ENCODE measurements at places on chromosomes 7 and 10.
A peak's percentile ranks its signal among the peaks of the same experiment; 100 is the strongest.

DNA sequence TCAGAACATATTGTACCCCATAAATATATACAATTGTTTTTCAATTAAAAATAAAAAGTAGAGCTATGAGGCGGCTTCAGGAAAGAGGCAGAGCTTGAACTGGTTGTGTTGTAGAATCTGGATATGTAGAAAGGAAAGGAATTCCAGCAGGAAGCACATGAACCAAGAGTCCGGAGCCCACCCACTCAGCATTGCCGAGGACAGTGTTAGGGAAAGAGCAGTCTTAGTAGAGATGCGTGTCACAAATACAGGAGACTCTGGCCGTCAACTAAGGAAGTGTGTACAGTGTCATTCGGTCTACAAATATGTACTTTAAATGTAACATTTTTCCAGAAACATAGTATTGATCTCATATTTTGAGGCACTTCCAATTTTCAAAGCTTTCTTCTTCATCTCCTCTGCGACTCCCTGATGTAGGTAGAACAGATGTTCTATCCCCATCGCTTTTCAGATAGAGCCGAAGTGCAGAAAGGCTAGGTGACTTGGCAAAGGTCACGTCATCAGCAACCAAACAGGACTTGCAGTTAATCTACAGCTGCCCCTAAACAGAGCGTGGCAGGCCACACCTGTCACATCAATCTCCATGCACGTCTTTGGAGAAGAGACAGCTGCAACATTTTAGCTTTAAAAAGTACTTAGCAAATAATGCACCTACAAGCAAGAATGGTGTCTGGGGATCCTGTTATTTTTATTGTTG is 25.3 kb upstream of the GJD4 start:
- no peak for DNase-seq

DNA sequence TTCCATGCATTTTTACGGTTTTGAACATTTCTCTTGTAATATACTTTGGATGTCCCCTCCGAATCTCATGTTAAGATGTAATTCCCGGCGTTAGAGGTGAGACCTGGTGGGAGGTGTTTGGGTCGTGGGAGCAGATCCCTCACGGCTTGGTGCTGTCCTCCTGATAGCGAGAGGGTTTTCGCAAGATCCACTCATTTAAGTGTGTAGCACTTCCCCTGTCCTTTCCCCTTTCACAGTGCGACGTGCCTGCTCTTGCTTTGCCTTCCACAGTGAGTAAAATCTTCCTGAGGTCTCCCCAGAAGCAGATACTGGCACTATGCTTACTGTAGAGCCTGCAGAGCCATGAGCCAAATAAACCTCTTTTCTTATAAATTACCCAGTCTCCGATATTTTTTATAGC is 6.6 kb downstream of the GPR141 start:
- DNase-seq, result no peak

GRCh38 chr7:149293946-149294633 is 32.1 kb downstream of the ZNF783 start:
- no peak for DNase-seq

- no peak for DNase-seq
Measured at GRCh38 chr10:12535656-12536055, 186.3 kb downstream of the CAMK1D start.

GRCh38 chr7:150778738-150779301 is 21.3 kb downstream of the TMEM176B start:
- peak; percentile 77 for DNase-seq

DNA sequence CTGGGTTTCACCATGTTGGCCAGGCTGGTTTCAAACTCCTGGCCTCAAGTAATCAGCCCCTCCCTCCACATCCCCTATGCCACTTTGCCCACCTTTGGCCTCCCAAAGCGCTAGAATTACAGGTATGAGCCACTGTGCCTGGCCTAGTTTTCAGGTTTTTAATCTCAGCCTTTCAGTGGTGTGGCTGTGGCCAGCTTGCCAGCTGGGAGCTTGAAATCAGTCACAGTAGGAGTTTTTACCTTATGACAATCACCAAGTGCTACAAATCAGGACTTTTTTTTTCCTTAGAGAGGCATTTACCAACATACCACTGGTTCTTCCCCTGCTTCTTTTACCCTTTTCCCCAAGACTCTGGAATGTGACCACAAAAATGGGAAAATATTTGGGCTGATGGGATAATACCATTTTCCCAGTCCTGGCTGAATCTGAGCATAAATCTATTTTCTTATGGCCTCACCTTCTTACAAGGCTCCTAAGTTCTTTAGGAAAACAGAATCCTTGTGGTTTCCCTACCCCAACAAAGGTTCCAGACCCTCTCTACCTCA is 6.2 kb downstream of the STEAP4 start:
- no peak for DNase-seq

GRCh38 chr10:48838834-48839233 is 100.8 kb downstream of the LRRC18 start:
- no peak for DNase-seq

DNA sequence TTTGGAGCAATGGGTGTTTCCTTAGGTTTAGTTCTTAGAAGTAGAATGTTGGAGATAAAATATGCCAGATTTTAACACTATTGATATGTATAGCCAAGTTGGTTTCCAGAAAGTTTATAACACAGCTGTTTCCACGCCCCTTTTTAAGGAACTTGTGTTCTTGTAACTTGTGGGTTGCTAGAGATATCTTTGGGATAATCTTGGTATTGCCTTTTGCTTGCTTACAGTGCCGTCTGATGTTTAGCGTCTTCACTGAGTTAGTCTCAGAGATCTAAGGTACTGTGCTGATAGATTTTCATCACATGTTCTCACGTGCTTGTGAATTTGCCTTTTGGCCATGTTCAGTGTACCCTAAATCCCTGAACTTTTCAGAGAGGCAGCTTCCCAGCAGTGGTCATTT is 12.4 kb downstream of the TMEM248 start:
- no peak for DNase-seq

GRCh38 chr10:5843686-5844344 is 30.6 kb upstream of the GDI2 start:
- no peak for DNase-seq

GRCh38 chr7:94154858-94155257 is 150.7 kb upstream of the BET1 start:
- DNase-seq, result no peak

DNA sequence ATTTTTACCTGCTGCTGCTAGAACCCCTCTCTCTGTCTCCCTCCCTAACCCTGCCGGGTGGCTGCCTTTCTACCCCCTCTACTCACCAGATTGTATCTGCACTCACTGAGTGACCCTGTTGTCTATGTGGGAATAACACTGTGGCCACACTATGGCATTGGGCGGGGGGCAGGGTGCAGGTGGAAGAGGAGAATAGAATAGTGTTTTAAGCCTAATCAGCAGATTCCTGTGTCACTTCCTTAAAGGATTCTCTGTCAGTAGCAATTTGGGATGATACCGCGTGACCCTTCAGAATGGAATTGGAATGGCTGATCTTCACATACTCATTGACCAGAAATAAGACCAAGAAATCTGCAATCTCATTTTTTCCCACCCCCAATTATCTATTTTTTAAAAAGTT is 67.1 kb upstream of the ANKRD1 start:
- no peak for DNase-seq

GRCh38 chr10:411603-412002 is 276.3 kb downstream of the ZMYND11 start:
- DNase-seq, result no peak

DNA sequence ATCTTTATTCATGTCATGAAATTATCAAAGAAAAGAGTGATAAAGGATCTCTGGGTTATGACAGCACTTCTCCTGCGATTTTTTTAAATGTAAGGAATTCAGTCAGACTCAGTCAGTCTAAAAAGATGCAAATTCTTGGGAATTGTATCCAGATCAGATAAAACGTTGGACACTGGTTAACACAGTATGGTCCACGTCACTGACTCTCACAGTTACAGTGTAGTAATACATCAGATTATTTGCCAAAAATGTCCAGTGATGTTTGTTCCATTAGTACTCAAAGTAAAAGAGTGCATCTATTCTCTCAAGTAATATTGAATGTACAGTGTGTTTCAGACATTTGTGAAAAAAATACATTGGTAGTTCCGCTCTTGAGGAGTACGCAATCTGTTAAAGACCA is 224.5 kb downstream of the PCDH15 start:
- no peak for DNase-seq

DNA sequence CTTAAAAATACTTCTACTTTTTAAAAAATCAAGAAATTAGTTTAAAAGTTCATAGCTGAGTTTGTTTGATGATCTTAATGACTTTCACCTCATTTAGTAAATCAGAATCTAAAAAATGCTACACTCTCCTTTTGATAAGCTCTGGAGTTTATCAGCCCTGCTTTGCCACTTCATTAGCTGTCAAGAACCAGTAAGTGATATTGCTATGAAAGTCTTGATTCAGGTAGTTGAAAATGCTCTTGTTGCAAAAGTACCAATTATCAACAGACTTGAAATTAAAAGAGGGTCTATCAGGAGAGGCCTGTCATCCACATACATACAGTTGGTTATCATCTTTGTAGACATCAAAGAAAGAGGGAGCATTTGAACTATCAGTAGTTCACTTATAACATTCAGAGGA is 41.6 kb downstream of the SEMA3A start:
- no peak for DNase-seq

DNA sequence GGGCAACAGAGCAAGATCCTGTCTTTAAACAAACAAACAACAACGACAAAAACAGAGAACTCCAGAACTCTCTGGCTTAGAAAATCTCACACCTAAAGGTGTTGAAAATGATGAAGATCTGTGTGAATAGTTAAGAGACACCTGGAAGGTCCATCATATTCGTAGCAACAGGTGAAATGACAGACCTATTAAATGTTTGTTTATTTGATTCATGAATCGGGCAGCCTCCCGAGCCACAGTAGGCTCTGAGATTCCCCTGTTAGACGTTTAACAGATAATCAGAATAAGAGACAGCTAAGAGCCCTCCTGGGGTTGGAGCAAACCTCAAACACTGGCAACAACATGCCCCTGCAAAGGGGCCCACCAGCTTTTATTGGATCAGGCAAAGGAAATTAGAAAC is 103.7 kb downstream of the LCOR start:
- no peak for DNase-seq

- no peak for DNase-seq
Measured at GRCh38 chr10:112313911-112314310, 30.7 kb downstream of the TECTB start.

- no peak for DNase-seq
Measured at GRCh38 chr7:47510192-47510591, 71.7 kb downstream of the TNS3 start.

DNA sequence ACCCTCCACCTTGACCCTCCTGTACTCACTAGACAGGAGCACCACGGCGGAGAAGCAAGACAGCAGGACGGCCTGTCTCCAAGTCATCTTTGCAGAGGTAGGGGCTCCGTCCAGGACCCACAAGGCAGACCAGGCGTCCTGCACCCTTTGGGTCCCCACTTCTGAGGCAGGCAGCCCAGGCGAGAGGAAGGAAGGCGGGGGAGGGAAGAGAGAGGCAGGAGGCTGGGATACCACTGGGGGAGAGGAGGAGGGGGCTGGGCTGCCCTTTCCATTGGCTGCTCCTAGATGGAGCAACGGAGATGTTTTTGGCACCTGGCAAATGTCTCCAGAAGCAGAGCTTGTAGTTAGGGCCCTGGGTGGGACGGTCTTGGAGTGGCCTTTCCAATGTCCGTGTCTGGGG is at the start of gene UCMA:
Gene UCMA (minus strand): TSS at position 203 of the 400 bp plus-strand sequence. CDS start 116 bp downstream, at position 87.
- DNase-seq, result no peak

- peak; percentile 59 for DNase-seq
Measured at GRCh38 chr7:28093623-28094232, 86.9 kb downstream of the JAZF1 start.

GRCh38 chr7:63038987-63039386 is 959.7 kb upstream of the ZNF722 start:
- no peak for DNase-seq
